ENCODE measurements at places on chromosomes 13 and 19.

DNA sequence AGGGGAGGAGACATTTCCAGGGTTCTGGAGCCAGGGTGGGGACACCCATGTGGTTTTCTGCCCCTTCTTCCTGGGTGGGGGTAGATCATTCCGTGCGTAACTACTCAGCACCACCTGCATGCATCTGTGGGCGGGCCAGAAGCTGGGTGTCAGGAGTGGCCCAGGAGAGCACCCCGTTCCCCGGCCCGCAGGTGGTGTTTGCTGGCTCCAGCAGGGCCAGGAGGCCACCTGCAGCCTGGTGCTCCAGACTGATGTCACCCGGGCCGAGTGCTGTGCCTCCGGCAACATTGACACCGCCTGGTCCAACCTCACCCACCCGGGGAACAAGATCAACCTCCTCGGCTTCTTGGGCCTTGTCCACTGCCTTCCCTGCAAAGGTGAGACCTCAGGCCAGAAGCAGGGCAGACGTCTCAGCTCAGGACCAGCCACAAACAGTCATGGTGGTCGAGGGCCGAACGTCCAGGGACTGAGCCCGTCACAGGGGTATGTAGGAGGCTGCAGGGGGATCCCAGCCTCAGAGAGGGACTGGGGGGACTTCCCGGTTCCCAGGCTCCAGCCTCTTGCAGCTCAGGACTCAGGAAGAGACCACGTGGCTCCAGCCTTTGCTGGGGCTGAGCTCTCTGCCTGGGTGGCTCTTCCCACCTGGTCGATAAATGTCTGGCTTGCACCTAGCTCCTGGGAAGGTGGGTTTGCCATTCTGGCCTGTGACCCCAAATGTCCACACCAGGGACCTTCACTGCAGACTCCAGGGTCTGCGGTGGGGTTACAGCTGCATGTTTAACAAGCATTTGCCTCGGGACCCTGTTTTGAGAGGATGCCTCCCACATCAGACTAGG lies 1.6 kb downstream of the FSTL3 start:
- DNase-seq: no peak

DNA sequence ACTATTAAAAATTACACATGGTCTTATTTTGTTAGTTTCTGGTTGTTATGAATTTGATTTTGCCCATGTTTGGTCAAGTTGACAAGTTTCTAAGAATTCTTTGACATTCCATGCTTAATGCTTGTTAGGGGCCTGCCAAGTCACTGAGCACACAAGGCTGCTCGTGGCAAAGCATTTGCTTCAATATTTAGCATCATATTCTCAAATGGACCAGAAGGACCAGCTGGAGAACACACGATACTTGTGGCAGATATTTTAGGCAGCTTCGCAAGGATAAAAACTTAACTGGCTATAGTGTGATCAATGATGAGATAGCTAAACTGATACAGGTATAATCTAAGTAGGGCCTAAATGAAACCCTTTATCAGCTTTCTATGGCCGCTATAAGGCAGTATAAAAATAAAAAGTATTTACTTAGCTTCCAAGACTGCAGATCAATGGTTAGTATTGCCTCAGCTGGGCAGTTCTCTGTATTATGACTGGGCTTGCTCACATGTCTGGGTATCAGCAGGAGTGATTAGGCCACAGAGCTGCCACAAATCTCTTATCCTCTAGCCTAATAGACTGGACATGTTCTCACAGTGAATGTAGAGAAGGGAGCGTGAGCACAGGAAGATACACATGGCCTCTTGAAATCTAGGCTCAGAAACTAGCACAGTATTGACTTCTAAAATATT lies 155.9 kb upstream of the SPRY2 start:
- no peak for DNase-seq

GRCh38 chr19:35793381-35794165 lies 18.2 kb downstream of the ARHGAP33 start:
- DNase-seq: no peak

GRCh38 chr13:28794396-28794795 lies 25.7 kb upstream of the MTUS2 start:
- DNase-seq: no peak

GRCh38 chr13:39378306-39378705 lies 224.7 kb downstream of the LHFPL6 start:
- DNase-seq: no peak

- DNase-seq: peak; percentile 56
These were observed at the start of gene GPI for GRCh38 chr19:34364830-34365462. GPI (plus strand) TSS chr19:34365196; CDS start chr19:34365267, 71 bp downstream.

Measured in T-helper 2 cell (primary cell).